NCI-H1694 treated with DMSO at 0.1 percent for 48 hours (cell line): ENCODE measurements at places on chromosomes 3 and 15.

DNA sequence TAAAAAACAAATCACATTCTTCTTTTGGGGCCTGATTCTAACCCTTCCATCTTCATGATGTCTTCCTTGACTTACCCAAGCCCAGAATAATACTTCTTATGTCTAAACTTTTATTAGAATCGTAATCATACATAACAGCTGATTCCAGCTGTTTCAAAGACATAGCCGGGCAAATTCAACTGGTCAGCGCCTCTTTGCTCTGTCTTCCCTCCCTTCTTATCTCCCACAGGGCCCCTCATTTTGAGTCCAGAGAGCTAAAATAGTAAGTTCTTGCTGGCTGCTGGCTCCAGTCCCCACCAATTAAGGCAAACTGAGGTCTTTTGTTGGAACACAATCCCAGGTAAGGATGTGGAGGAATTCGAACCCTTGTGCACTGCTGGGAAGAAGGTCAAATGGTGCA is 108.6 kb downstream of the ADCY5 start:
- DNase-seq, result no peak

GRCh38 chr3:146813496-146813895 is 208.3 kb upstream of the PLSCR5 start:
- no peak for DNase-seq

DNA sequence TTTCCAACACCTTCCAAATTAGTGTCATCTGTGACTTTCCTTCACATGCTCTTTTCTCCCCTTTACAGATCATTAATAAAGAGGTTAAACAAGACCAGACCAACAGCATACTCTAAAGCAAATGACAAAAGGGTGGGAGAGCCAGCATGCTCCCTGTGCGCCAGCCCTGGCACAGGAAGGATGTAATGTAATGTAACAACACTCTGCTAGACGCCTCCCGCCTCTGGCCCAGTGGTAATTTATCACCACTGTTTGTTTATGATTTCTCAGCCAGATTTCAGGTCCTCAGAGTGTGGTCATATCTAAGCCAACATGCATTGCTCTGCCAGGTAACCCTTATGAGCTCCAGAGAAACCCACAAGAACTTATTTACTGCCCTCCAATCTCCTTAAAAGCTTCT is 189.5 kb upstream of the WNT5A start:
- DNase-seq, result no peak

DNA sequence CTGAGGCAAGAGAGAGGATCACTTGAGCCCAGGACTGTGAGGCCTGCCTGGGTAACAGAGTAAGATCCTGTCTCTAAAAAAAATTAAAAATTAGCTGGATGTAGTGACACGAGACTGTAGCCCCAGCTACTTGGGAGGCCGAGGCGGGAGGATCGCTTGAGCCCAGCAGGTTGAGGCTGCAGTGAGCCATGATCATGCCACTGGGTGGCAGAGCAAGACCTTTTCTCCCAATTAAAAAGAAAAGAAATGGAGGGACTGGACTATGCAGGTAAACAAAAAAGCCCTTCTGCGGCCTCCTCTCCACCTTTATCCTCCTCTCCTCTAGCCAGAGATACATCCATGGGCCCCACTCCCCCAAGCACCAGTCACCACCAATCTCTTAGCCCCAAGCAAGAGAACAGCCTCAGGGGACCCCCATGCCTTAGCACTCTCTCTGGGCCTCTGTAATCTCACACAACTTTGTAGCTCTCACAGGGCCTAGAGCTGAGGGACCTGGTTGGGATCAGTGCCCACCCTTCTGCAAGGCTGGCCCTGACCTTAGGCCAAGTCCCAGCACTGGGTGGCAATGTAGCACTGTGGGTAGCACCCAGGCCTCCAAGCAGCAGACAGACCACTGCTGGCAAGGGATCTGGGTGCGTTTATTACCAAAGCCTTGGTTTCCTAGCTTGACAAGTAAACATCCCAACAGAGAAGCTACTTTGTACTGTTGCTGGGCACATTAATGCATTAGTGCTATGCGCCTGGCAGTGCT is 43.4 kb downstream of the FAM174B start:
- no peak for DNase-seq

DNA sequence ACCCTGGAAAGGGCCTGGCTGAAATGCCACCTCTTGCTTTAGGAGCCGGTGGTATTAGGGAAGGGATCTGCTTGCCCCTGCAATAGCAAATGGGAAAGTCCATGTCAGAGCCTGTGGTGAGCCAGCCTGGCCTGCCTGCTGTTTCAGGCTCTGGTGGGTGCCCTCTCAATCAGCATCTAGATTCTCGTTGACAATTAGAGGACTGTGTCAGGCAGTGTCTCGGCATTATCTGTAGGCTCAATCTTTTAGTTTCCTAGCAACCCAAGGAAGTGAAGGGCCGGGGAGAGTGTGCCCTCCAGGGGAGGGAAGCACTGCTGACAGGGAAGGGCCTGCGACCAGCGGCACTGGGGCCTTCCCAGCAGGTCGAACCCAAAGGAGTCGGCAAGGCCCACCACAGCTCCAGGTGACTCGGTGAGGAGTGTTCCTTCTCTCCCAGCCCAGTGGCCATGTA is 42.1 kb downstream of the TLE3 start:
- DNase-seq, result no peak

DNA sequence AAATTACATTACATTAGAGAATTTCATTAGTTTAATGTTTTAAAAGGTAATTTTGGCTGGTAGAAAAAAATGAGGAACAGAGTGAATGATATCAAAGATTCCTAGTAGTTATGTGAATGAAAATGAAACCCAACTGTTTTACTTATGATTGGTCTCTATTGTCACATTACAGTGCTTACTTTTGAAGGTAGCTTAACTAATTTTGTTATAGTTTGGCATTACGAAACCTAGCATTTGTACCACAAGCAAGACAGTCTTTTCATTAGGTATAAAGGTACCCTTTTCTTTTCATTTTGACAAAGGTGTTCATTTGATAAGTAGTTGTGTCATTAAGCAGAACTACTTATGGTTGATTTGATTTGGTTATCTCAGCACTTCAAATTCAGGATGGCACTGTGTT is 6.9 kb downstream of the SELENOT start:
- DNase-seq, result no peak

GRCh38 chr15:50241684-50242450 is 23.7 kb downstream of the HDC start:
- no peak for DNase-seq
